ENCODE measurements at places on chromosomes 2 and 18. TPM values are rescaled to one million over a fixed set of nuclear protein-coding genes. Genes with fewer than 3 reads are reported as not detected.

The PLCD4 gene
- total RNA-seq: 2.6 TPM

The SERPINB4 gene
- not detected for total RNA-seq

The RAD51AP2 gene
- total RNA-seq: not detected

The HOXD12 gene
- total RNA-seq: 0.33 TPM

The ATP6V1B1 gene
- 0.62 TPM for total RNA-seq

The MOB1A gene
- 87.8 TPM for total RNA-seq

The REG1B gene
- not detected for total RNA-seq

The ALPI gene
- total RNA-seq: not detected
